Forelimb muscle (tissue), 1 donor: ENCODE measurements at places on chromosomes 3 and 15.

GRCh38 chr3:31408720-31409119 is 124.0 kb upstream of the STT3B start:
- DNase-seq = no peak

- DNase-seq = no peak
Observed at GRCh38 chr3:42134867-42135464, 43.8 kb downstream of the TRAK1 start.

DNA sequence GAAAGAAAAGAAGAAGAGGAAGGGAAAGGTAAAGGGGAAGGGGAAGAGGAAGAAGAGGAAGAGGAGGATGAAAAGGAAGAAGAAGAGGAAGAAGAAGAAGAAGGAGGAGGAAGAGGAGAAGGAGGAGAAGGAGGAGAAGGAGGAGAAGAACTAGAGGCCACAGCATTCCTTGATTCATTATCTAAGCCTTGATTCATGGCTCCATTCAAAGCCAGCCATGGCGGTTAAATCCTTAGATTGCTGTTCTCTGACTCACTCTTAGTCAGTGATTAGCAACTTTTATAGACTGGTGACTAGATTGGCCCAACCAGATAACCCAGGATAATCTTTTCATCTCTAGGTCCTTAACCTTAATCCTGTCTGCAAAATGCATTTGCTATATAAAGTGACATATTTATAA is 47.6 kb downstream of the OSTN start:
- DNase-seq = no peak

DNA sequence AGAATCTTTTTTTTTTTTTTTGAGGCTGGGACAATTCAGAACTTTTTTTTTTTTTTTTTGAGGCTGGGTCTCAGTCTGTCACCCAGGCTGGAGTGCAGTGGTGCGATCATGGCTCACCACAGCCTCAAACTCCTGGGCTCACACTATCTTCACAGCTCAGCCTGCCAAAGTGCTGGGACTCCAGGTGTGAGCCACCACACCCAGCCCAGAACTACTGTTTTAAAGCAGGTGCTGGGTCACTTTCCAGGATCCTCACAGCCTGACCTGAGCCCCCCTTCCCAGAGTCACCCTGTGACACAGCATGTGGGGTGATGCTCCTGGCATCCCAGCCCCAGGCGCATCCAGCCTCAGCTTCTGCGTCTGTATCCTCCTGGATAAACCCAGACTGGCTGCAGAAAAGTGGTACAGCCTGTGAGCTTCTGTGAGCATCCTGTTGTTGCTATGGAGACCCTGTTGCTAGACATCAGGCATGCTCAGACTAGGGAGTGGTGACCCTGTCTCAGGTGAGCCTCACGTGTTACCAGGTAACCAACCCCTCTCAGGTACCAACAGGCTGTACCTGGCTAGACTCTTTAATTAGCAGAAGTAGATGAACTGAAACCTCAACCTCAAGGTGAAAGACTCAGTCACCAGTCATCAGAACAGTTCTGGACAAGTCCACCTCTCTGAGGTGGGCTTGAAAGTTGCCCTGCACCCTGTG is 15.0 kb downstream of the KLF13 start:
- DNase-seq = no peak

GRCh38 chr3:45610119-45610518 is 15.6 kb downstream of the LIMD1 start:
- DNase-seq = no peak

- DNase-seq = no peak
Observed at GRCh38 chr3:124791142-124791541, 60.9 kb downstream of the UMPS start.

DNA sequence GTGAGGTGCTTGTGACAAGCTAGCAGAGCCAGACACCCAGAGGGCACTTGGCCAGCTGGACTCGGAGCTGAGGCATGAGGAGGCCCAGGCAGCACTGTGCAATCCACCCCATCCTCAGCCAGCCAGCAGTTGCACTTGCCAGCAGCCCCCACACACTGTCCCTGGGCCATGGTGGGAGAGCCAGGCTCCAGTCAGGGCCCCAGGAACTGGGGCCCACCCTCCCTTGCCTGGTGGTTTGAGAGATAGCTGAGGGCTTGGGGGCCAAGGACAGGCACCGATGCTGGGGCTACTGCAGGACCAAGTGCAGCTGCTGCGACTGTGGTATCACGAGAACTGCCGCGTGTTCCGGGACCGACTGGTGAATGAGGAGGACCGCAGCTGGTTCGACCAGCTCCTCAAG is 63.5 kb downstream of the DNAH1 start:
- no peak for DNase-seq

GRCh38 chr3:193046371-193046770 is 128.7 kb upstream of the MB21D2 start:
- no peak for DNase-seq
